Renal cortical epithelial cell (primary cell): ENCODE measurements at places on chromosomes 6 and 20.
A peak's percentile ranks its signal among the peaks of the same experiment; 100 is the strongest.

DNA sequence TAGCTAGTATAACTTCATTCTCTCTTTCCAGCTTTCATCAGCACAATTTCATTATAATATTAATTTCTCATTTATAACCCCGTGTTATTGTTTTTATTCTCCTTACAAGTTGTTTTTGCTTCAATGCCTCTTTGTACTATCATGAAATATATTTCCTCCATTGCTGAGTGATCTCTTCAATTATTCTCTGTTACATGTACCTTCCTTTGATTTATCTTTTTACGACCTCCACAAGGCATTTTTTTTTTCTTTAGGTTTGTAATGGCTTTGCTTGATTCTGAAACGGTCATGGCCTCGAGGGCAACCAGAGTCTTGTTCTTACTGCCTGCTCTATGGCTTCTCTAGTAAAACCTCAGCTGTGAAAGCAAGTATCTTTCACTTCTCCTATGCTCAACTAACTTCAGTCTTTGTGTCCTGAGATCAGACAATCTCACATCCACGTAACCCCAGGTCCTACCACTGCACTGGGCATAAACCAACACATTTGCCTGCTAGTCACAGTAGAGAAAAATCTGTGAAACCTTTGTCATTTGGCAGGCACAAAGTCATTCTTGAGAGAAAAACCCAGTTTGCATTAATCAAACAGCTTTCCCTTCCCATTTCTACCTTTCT, 119.9 kb downstream of the UST start:
- no peak for DNase-seq

DNA sequence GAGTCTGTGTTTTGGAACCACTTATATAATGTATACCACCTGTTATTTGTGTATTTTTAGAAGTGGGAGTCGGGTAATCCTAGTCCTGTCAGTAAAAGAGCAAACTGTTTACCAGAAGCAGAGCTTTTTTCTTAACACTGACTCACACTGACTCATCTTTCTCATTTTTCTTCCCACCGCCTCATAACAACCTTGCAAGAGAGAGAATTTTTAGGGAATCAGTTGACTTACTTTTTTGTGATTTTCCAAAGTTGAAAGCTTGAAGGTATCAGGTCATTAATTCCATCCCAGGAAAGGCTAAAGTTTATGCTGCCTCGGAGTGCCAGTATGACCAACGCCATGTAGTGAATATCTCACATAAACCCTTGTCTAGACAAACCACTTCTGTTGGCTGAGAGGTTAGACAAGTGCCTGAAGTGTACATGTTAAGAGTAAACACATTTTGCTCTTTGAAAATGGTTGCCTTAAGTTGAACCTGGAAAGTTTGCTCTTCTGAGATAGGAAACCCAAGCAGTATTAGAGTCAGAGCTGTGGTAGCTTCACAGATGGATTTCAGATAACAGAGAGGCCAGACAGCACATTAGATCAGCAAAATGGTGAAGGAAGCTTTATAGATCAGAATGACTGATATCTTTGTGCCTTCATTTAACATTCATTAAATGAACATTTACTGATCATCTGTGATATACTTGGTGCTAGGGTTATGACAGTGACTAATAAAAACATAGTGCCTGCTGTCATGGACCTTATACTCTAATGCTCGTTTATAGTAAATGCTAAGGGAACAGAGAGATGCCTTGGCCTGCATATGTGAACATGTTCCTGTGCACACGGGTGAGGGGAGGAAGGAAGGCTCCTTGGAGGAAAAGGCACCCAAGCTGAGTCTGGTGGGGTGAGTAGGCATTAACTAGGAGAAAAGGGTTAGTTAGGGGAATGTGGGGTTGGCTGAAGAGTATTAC, 29.1 kb upstream of the PKIG start:
- peak; percentile 90 for DNase-seq

GRCh38 chr20:3795511-3796468, at the start of gene CDC25B:
Gene CDC25B (plus strand): TSS chr20:3796310. CDS start chr20:3796532, 222 bp downstream.
- DNase-seq: peak; percentile 65

DNA sequence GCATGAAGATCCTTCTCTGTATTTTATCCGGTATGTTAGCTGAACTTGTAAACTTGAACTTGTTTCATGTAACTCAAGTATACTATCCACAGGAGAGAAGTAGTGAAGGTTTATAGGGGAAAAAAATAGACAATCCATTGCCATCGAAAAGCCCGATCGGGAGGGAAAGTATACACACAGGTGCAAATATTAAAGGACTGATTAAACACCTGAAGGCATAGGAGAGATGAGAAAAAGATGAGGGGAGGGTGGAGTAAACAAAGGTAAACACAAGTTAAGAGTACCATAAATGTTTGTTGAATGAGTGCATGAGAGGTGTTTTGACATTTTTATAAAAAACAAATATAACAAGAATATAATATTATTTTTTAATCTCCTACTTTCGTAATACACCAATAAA, 64.3 kb upstream of the CITED2 start:
- DNase-seq: no peak

DNA sequence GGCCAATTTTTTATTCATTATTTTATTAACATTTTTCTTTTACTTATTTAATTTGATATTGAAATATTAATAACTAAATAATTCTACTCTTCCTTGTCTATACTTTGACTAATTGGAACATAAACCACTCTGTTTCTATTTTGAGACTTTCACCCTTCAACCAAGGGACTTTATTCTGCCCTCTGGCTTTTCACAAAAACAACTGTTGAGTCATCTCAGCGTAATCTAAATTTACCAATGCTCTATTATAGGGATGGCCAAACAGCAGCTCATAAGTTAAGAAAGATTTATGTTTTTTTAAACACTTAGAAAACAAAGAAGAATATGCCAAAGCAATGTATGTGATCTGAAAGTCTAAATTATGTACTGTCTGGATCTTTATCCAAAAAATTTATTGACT, 46.7 kb downstream of the DOP1A start:
- peak; percentile 39 for DNase-seq

GRCh38 chr6:71254323-71254722, 34.3 kb upstream of the OGFRL1 start:
- no peak for DNase-seq

DNA sequence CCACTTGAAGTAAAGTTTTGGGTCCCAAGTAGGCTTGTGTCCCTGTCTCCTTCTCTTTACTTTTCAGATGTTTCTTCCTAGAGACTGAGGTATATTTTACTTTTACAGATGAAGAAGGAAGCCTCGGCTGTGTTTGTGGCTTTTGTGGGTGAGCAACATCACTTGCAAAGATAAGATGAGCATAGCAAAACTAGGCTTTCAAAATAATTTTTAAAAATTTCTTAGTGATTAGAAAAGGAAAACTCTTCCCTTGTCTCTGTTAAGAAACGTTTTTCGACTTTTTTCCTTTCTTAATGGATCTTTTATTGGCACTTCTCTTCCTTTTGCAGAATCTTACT, 7.6 kb downstream of the PTPN1 start:
- no peak for DNase-seq

- no peak for DNase-seq
Observed at GRCh38 chr6:158611039-158611438, 33.5 kb downstream of the DYNLT1 start.
